ENCODE measurements at places on chromosomes 7 and 10.

DNA sequence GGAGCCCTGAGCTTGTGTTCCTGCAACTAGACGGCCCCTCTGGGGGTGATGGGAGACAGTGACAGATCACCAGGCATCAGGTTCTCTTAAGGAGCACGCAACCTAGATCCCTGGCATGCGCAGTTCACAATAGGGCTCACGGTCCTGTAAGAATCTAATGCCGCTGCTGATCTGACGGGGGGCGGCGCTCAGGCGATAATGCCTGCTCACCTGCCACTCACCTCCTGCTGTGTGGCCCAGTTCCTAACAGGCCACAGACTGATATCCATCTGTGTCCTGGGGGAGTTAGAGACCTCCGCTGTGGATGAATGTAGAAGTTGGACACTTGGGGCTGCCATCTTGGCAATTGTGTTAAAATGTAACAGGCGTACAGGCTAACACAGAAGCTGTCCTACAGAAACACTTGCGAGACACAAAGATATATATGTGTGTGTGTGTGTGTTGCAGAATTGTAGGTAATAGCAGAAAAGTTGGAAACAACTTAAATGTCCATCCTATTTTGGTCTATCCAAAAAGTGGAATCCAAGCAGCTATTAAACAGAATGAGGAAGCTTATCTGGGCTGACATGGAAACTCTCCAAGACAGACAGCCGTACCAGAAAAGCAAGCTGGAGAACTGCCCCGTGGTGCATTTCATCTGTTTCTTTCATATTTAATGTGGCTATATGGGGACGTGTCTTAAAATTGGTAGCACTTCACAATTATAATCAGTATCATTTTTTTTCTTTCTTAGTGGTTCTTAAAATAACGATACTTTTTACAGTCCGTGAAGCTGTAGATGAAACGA is 82.8 kb downstream of the MKI67 start:
- H3K4me3 ChIP-seq = no peak overlapping the region
- H3K36me3 ChIP-seq = no peaks in the 10 kb centered on the region
- DNase-seq = no peak
- peaks cover 25% of the 10 kb centered on the region for H3K4me1 ChIP-seq

DNA sequence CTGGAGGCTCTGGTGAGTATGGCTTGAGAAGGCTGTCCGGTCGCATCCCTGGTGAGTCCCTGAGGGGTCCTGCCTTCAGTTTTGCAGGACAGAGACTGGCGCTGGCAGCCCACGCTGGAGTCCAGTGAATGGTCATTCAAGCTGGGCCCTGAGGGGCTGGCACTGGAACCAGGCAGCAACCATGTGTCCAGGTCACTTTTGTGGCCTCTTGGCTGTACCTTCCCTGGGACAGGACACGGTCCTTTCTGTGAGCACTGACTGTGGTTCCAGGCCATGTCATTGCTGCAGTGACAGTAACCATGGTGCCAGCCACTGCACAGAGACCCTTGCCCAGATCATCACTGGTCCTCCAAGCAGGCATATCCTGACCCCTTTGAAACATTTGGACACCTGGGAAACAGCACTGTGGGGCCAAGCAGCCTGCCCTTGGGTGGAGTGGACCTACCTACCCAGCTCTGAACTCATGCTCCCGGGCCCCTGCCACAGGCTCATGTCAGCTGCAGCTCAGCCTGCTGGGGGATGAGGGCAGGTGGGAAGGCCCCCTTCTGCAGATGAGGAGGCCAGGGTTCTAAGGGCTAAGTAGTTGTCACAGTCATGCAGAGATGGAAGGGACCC is 72.1 kb downstream of the ADCY1 start:
- H3K4me1 ChIP-seq = no peaks in the 10 kb centered on the region
- DNase-seq = no peak
- H3K27ac ChIP-seq = no peak overlapping the region

GRCh38 chr10:76318211-76318610 is 886.8 kb downstream of the LRMDA start:
- H3K4me1 ChIP-seq = no peaks in the 10 kb centered on the region
- no peaks in the 10 kb centered on the region for H3K27me3 ChIP-seq
- no peak for DNase-seq

GRCh38 chr7:28815928-28816373 is 142.2 kb downstream of the TRIL start:
- no peak overlapping the region for H3K27ac ChIP-seq
- DNase-seq = no peak
- H3K4me3 ChIP-seq = no peak overlapping the region
- H3K4me1 ChIP-seq = no peaks in the 10 kb centered on the region

- no peak for DNase-seq
- H3K4me1 ChIP-seq = no peaks in the 10 kb centered on the region
- H3K4me3 ChIP-seq = no peak overlapping the region
- H3K36me3 ChIP-seq = no peaks in the 10 kb centered on the region
Observed at GRCh38 chr10:31288962-31289361, 30.1 kb upstream of the ZEB1 start.

DNA sequence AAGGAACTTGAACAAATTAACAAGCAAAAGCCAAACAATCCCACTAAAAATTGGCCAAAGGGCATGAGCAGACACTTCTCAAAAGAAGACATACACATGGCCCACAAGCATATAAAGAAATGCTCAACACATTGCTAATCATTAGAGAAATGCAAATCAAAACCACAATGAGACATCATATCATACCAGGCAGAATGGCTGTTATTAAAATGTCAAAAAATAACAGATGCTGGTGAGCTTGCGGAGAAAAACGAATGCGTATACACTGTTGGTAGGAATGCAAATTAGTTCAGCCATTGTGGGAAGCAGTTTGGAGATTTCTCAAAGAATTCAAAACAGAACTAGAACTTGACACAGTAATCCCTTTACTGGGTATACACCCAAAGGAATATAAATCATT is 311.7 kb upstream of the HPS1 start:
- H3K4me1 ChIP-seq = no peaks in the 10 kb centered on the region
- no peaks in the 10 kb centered on the region for H3K27me3 ChIP-seq
- no peak overlapping the region for H3K27ac ChIP-seq
- H3K4me3 ChIP-seq = no peak overlapping the region
- H3K36me3 ChIP-seq = no peaks in the 10 kb centered on the region

Data from CD4-positive, alpha-beta T cell (primary cell).